ENCODE measurements at places on chromosomes 6 and 20.
A peak's percentile ranks its signal among the peaks of the same experiment; 100 is the strongest.

DNA sequence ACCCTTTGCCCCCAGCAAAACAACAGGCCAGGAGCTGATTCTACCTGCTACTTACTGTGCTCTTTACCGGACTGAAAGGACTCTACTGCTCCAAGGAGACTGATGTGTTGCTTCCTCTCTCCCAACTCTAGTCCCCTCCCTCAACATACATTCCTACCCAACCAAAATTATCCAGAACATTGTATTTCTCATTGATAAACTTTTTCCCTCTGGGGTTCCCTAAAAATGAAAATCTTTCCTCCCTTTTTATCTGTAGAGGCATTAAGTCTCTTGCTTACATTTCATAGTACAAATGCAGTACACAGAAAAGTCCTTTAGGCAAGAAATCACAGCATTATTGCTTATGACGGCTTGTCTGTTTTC, 940 bp upstream of the HS3ST5 start:
- no peak for DNase-seq

- DNase-seq, result no peak
Observed at GRCh38 chr6:125899726-125900182, 56.8 kb upstream of the HINT3 start.

DNA sequence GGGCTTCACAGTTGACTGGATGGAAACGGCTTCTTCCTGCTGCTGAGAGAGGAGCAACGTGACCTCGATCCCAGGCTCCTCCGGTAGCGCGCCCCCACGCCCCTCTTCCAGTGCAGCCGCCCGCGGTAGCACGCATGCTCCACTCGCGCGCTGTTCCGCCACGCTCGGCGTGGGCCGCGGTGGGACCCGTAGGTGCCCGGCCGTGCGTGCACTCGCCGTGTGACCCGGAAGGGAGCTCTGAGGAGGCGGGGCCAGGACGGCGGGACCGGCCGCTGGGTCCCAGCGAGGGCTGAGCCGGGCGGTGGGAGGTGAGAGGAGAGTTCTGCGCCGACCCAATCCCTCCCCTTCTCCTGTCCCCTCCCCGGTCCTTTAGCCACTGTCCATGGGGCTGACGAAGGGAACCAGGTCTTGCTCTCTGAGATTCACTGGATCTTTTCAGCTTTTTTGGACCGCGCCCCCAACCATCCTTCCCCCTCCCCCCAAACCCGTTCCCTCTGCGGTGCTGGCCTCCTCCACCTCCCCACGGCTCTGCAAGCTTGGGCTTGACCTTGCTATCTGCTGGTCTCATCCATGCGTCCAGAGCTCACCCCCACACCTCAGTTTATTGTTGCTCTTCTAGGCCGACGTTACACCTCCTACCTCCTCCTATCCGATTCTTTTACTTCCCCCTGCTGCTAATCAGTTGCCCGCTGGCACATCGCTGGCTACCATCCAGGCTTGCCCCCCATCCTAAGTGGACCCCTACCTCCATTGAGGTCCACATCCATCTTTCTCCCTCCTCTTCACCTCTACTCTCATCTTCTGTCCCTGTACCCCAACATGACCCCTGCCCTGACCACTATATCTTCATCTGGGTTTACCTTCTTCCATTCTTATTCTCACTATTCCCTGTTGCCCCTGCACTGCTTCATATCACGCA, at the start of gene CUL9:
CUL9 (plus strand) TSS at position 255 of the 919 bp plus-strand sequence. CDS start 2,115 bp downstream, outside the sequence.
- DNase-seq, result peak; percentile 78

DNA sequence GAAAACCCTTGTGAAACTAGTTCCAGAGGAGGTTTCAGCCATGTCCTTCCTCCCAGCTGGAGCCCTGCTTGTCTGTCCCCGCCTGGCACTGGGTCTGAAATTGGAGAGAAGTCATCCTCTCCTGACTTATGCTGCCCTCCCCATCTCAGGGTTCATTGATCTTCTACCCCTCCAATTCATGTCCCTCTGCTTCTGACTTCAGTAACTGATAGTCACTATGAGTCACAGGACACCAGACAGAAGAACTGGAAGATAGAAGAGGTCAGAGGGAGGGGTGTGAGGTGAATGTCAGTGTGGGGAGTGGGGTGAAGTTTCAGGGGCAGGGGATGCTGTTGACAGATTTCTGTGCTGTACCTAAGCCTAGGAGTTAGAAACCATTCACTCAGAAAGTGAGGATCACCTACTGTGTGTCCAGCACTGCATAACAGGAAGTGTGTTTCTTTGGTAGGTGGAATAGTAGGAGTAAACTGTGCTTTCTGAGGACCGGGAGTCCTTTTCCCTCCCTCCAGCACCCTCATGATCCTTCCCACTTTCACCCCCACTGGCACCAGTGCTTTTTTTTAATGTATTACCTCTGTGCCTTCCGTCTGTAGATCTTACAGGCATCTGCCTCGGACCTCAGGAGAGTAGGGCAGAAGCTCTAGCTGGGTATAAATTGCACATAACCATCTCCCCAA, 627 bp upstream of the RPP21 start:
- no peak for DNase-seq

DNA sequence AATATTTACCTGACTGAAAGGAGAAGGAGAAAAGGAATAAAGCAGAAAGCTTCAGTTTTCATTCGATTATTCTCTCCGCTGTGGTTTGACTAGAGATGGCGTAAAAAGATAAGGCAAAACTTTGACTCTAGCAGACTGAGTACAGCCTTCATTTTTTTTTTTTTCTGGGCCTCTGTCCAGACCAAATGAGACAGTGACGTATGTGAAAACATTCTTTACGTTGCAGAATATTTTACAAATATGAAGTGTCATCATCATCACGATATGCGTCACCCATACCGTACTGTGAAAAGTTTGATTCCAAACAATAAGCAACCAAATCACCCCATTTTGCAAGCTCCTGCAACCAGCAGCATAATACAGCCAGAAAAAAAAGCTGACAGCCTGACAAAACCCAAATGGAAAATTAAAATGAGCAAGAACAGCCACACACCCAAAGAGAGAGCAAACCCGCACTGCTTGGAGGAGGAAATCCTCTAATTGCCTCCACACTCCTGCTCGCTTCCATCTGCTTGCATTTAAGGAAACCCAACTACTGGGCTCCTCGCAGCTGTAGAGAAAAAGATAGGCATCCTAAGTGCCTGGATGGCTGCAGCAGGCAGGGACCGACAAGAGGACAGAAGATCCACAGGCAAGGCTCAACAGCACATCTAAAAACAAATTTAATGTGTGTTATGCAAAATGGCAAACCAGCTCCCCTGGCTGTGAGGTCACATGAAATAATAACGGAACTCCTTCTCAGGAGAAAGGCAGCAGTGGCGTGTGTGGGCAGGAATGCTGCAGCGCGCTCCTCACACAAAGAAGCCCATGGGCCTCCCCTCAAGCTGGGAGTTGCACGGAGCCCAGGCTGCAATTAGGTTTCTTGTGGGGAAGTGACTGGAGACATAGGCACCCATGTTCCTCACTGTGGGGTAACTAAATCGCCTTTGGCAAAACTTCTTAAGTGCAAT, 113.1 kb downstream of the FYN start:
- DNase-seq, result no peak

DNA sequence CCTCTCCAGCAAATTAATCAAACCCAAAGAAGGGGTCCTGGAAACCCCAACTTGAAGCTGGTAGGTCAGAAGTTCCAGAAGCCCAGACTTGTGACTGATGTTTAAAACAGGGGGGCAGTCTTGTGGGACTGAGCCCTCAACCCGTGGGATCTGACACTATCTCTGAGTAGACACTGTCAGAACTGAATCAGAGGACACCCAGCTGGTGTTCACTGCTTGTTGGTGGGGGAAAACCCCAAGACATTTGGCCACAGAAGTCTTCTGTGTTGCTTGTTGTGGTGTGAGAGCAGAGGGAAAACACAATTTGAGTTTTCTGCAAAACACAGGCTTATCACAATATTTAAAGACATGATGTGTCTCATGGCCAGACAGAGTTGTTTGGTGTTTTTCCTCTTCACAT, 29.9 kb downstream of the KIF13A start:
- no peak for DNase-seq

DNA sequence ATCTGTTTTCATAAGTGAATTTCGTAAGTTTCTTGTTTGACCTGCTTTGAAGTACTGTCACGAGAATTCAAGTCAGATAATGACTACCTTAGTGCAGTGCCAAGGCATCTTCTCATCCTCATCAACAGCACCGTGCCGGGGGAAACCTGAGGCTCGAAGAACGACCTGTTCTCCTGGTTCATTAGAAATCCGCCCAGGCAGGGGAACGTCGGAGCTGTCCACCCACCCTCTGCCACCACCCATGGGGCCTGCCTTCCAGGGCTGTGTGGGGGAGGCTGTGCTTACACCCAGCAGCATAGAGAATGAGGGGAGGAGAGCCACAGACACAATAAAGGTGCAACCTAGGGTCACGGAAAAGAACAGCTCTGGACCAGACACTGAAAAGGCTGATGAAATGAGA, 101.6 kb downstream of the RAMACL start:
- no peak for DNase-seq

DNA sequence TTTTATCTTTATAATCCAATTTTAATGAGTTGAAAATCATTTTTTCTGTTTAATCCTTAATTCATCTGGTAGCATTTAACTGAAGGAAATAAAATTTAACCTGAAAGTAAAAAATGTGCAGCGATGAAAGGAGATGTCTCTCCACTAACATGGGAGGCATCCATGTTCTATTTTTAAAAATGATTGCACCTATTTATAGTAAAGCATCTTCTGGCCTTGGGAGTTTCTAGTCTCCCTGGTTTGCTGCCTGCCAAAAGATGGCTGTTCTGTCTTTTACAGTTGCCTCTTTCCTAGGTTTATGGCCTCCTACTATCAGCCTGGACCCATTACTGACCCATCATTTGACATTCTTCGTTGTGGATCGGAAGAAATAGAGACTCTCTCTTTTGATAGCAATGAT, 143.0 kb downstream of the B3GAT2 start:
- no peak for DNase-seq

DNA sequence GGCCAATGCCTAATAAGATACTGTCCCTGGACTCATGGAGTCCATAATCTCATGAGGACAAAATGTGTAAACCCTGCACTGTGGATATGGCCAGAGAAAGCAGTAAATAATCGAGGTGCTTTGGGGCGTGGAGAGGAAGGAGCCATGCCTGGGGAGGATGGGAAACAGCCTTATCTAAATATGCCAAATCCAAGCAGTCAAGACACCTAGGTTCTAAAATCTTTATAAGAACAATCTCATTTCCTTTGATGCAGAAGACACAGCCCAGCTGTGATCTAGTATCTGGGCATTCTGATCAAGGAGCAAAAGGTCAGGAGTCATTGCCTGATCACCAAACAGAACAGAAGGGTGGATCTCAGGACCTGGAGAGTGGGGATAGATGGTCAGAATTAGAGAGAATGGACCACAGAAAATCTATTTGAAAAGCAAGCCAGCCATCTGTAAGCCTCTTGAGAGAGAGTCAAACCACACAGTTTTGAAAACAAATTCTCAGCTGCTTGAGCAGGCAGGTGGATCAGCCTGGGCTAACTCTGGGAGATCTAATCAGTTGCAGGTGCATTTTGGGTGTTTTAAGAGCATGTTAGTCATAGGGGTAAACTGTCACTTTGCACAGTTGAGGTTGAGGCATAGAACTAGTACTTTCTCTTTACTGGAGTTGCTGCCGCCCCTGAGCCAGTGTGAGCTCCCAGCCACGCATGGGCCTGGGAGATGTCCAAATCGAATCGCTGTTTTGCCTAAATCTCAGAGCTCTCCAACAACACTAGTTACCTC, 130.8 kb upstream of the TNFAIP3 start:
- no peak for DNase-seq

DNA sequence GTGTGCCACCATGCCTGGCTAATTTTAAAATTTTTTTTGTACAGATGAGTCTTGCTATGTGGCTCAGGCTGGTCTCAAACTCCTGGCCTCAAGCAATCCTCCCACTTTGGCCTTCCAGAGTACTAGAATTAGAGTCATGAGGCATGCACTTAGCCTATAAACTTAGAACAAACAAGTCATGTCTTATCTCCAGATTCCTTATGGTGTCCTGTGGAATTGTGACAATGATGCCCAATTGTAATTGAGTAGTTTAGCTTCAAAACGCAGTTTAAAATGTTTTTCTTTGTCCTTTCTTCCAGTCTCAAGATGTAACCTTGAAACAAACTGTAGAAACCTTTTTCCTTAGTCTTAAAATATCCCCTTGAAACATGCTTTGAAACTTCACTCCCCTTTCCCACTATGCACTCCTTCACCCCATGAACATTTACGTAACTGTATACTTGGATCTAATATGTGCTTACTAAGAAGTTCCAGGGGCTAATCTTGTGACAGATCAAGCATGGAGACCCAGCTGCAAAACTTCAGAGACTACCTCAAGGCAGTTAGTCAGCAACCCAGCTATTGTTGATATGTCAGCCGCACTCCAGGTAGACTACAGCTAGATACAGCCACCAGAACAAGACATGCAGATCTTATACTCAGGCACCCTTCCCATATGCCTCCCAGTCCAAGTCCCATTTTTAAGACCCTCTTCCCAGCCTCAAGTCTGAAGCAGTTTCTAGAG, 46.2 kb downstream of the MAN1A1 start:
- DNase-seq, result no peak

DNA sequence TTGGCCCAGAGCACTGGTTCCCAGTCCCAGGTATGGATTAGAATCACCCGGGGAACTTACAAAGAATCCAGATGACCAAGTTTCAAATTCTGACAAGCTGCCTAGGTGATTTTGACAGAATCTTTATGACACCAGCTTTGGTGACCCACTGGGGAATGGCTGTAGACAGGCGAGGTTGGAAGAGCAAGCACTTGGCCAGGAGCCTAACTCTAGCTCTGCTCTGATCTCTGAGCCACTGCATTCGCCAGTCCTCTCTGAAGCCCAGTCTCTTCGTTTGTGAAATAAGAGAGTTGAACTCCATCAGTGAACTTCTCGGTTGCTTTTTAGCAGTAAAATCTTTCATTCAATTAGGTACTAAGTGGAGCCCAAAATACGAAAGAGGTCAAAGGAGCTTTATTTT, 161.2 kb downstream of the VEGFA start:
- DNase-seq, result no peak

- DNase-seq, result no peak
Observed at GRCh38 chr6:129777371-129777770, 67.4 kb upstream of the ARHGAP18 start.

DNA sequence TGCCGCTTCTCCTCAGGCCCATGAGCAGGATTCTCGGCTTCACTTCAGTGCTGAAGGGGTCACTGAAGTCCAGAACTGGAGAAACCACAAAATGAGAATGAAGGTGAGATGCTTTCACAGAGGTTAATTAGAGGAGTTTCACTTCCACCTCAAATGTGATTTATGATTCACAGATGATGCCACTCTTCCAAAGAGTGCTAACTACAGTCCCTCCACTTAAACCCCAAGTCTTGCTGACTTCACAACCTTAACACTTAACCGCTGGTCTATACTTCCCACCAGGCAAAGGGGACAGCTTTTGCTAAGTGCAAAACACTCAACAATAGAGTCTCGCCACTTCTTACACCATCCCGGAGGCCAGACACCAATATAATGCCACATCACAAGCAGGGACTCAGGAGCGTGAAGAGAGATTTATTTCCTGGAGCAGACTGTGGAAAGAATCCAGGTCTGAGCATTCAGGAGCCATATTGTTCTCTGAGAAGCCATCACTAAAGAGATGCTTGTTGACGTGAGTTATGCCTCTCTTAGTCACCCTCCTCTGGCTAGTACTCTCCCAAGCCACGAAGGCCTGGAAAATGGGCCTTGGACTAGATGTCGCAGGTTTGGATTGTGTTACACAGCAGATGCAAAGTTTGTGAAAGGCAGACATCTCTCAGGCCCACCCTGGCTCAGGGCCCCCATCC, 24.4 kb downstream of the RRAGD start:
- no peak for DNase-seq
